ENCODE measurements at places on chromosomes 2 and 18.
A peak's percentile ranks its signal among the peaks of the same experiment; 100 is the strongest.

DNA sequence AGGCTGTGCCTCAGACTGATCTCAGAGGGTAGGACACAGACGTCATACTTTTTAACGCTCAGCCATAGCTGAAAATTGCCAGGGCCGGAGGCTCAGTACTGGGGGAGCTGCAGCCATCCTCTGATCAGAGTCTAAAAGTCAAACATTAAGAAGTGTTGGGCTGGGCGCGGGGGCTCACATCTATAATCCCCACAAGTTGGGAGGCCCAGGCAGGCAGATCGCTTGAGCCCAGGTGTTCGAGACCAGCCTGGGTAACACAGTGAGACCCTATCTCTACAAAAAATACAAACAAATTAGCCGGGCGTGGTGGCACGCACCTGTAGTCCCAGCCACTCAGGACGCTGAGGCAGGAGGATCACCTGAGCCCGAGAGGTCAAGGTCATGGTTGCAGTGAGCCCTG, 48.8 kb downstream of the FAM178B start:
- no peak for DNase-seq

DNA sequence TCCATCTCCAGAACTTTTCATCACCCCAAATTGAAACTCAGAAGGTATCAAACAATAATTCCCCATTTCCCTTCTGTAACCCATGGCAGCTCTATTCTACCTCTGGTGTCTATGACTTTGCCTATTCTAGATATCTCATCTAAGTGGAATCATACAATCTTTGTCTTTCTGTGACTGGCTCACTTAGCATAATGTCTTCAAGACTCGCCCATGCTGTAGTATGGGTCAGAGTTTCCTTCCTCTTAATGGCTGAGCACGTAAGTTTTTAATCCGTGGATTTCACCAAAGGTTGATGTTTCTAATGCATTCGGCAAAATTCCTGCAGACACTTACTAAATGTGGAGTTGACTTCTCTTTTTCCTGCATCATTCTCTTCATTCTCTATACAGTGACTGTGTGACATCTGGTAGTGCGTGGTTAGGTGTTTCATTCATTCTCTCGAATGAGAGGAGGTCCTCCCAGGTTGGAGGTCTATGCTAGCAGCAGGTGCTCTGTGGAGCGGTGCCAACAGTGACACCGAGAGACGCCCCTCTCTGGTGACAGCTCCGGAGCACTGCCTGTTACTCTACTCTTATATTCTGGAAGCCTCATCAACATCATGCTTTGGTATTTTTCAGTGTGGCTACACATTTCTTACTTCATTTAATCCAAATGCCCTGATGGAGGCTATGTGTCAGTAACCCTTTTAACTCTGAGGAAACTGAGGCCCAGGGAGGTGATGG, 50.1 kb downstream of the ATOH8 start:
- DNase-seq = no peak

GRCh38 chr2:10197697-10198076, 75.1 kb downstream of the RRM2 start:
- no peak for DNase-seq

DNA sequence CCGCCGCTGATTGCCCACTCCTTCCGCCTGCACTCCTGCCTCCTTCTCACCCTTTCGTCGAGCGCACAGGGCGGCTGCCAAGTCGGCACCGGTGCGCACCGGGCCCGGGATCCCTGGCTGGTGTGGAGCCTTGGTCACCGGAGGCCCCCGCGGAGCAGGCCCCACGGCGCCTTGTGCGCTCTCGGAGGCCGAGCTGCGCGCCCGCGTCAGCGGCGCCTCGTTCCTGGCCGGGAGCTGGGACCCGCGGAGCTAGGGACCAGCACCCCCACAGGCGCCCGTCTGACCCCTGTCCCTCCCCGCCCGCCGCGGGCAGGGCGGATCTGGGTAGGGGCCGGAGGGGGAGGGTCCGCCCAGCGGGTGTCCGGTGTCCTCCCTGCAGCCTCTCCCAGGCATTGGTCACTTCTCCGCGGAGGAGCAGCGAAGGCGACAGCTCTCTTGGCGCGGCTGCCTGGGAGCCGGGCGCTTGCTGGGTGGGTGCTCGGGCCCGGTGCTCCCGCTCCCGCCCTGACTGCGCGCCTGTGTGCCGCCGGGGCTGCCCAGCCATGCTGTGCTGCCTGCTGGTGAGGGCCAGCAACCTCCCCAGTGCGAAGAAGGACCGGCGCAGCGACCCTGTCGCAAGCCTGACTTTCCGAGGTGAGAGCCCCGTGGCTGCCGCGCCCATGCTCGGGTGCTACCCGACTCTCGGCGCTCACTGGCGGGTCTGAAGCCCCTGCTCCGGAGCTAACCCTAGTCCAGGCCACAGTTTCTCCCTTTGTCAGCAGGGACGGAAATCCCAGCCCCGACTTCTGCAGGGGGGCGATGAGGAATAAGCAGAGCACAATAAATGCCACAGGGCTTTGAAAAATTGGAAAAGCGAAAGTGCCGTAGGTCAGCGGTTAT, 13.2 kb downstream of the DYSF start:
- DNase-seq = peak; percentile 21

DNA sequence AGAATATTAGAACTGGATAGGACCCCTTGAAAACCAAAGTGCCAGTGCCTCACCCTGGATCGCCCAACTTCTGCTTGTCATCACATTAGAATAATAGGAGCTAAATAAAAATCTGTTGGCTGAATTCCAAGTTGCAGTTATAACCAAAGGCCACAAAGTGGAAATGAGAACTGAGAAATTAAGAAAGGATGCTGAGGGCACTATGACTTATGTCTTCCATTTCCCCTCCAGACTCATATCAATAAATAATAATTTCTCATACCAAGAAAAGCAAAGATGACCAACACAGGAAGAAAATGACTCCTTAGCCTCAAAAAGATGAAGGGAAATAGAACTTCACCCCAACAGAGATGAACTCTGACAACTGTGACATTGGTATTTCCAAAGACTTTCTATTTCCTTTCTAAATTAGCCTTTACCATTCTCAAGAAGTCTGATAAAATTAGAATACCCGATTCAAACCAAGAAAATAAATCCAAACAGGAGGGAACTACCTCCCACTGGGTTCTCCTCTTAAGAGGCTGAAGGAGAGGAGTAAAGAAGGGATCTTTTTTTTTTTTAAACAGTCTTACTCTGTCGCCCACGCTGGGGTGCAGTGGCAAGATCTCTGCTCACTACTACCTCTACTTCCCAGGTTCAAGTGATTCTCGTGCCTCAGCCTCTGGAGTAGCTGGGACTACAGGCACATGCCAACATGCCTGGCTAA, 46.5 kb upstream of the EPG5 start:
- DNase-seq = peak; percentile 37

DNA sequence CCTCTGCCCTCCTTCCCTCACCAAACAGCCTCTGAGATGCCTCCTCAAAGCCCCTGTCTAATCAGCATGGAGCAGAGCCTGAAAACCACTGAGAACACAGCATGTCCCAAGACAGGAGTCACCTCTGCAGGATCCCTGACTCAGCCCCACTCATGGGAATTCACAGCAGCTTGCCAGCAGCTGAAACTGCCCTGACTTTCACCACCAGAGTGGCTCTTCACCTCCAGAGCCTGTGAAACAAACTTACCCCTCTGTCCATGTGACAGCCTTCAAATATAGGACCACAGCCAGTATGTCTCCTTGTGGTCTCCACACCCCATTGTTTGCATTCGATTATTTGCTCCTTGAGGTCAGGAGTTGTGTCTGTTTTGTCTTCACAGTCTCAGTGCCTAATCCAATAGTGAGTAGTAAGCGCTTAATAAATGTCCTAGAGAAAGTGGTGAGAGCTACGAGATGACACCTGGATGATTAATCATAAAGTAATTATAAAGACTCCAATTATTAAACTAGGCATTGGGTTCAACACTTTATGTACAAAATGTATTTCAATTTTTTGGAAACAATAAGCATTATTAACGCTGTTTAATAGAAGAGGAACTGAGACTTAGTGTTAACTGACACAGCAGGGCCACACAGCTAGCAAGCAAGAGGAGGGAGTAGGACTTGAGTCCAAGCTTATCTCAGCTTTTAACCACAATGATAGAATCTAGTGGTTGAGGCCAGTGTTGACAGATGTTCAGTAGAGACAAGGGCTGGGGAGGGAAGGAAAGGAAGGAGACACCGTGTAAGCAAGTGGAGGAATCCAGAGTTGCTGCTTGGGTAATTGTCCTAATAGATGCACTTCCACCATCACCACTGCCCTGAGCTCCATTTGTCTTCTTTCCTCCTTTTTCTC, 358.7 kb upstream of the TNP1 start:
- DNase-seq = peak; percentile 63

GRCh38 chr2:51297488-51297887, 265.6 kb upstream of the NRXN1 start:
- DNase-seq = no peak

Measured in inflammatory macrophage (primary cell).